ENCODE measurements at places on chromosomes 13 and 19.
A peak's percentile ranks its signal among the peaks of the same experiment; 100 is the strongest.

- DNase-seq, result no peak
These were observed at the start of gene SCGB2B2 for GRCh38 chr19:34676697-34677385. TSS of gene SCGB2B2 (minus strand) at chr19:34677159. CDS start at chr19:34594563, 82,596 bp downstream.

DNA sequence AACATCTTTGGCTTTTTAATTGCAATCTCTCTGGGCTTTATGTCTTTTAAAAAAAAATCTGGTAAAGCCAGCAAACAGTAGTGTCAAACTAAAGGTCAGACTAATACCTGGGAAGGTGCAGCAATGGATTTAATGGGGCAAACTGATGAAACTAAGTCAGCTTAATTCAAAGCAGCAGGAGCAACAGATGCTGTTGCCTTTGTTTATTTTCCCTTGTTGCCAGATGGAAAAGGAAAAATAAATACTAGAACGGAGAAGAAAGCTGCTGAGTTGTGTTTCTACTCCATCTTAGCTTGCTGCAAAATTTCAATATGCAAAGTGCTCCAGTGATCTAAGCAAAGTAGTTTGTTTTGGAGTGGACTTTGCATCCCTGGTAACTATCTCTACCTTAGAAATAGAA is 1097.8 kb downstream of the PCDH17 start:
- no peak for DNase-seq

DNA sequence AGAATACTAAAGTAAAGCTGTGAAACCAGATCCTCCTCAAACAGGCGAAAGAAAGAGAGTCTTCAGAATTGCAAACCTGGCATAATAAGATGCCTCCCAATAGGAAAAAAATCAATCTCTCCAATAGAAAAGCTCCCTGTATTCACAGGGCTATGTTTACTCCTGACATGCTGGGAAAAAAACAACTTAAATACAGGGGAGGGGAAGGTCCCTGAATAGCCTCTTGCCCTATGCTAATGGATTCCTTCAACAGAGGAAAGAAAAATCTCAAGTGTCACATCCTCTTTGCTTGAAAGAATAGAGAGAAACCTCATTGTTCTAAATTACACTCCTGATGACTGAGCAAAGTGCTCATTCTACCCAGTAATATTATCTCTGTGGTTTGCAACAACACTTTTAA is 1271.1 kb upstream of the PRR20A start:
- no peak for DNase-seq

DNA sequence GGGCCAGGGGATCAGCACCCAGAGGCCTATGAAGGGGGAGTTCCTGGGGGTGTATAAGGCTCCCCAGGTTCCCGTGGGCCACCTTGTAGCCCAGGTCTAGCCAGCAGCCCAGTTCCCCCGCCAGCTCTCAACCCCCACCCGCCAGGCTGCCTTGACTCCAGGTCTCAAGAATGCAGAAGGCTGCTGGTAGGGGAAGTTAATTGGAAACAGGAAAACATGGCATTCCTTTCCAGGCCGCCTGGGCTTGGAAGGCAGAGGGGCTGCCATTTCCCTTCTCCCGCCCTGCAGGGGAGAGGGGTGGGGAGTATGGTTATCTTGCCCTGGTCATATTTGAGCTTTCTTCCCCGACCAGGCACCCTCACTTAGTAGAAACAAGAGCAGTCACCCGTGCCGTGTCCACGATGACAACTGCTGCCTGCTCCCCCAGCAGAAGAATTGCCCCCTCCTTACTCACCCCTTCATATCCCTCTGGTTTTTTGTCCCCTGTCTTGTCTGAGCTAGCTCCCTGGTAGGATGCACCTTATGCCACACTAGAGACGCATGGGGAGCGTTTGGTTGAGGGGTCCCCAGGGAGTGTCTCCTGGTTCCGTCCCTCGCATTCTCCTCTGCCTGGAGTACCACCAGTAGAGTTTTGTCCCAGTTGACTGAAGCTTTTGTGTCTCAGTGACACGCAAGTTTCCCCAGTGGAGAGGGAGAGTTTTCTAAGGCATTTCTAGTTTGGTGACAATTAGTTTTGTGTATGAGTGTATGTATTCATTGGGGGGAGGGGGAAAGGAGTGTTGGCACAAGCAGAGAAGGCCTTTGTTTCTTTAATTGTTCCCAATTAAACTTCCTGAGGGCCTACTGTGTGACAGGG is 4.5 kb downstream of the BICRA start:
- no peak for DNase-seq

DNA sequence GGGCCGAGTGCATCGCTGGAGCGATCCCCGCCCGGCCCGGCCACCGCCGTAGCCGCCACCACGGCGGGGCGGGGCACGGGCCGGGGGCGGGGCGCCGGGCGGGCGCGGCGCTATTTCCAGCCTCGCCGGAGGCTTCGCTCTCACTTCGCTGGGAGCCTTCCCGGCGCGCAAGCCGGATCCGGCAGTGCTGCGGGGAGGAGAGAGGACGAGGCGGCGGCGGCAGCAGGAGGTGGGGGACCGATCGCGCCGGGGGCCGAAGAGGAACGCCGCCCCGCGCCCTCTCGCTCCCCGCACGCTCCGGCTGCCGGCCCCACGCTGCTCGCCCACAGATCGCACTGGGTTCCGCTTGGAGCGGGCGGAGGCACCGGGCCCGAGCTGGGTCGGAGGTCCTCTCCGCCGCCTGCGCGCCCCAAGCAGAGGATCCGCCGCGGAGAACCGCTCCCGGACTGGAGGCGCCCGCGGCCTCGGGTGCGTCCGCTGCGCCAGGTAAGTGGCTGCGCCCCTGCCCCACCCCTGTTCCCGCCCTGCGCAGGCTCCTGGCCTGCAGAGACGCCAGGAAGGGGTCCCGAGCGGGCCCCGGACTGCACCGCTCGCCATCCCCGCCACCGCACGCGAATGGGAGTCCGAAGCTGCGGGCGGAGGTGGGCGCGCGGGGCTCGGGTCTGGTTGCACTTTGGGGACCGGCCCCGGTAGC is at the start of gene CHST8:
Gene CHST8, plus strand, starts transcription at position 143 of the 694 bp plus-strand sequence. CDS start 67,309 bp downstream, outside the sequence.
- DNase-seq, result peak; percentile 54

- DNase-seq, result no peak
These were observed 204.7 kb downstream of the FGF14 start for GRCh38 chr13:102197193-102197592.

GRCh38 chr19:55270172-55270942 is 9.6 kb downstream of the HSPBP1 start:
- no peak for DNase-seq
